ENCODE measurements at places on chromosomes 1 and 21.

GRCh38 chr1:186374303-186375151 lies 526 bp downstream of the TPR start:
- H3K36me3 ChIP-seq = peaks cover 42% of the 10 kb centered on the region
- peak overlapping the region; percentile 93 for H3K27ac ChIP-seq
- no peaks in the 10 kb centered on the region for H3K27me3 ChIP-seq
- DNase-seq = peak; percentile 21
- peaks cover 23% of the 10 kb centered on the region for H3K4me1 ChIP-seq

GRCh38 chr1:193700710-193701355 lies 514.4 kb upstream of the B3GALT2 start:
- H3K27me3 ChIP-seq = no peaks in the 10 kb centered on the region
- peaks cover 24% of the 10 kb centered on the region for H3K4me1 ChIP-seq
- H3K4me3 ChIP-seq = peak overlapping the region; percentile 5
- H3K36me3 ChIP-seq = peaks cover 5% of the 10 kb centered on the region
- no peak for DNase-seq

- H3K27me3 ChIP-seq = no peaks in the 10 kb centered on the region
- no peaks in the 10 kb centered on the region for H3K36me3 ChIP-seq
- H3K27ac ChIP-seq = no peak overlapping the region
- peaks cover 7% of the 10 kb centered on the region for H3K4me1 ChIP-seq
Observed at GRCh38 chr1:86114816-86115400, 41.7 kb downstream of the COL24A1 start.

GRCh38 chr1:200217703-200218102 lies 190.2 kb downstream of the NR5A2 start:
- peak overlapping the region; percentile 17 for H3K27ac ChIP-seq
- H3K4me1 ChIP-seq = peaks cover 9% of the 10 kb centered on the region
- no peaks in the 10 kb centered on the region for H3K36me3 ChIP-seq
- no peak overlapping the region for H3K4me3 ChIP-seq
- DNase-seq = no peak
- peaks cover 3% of the 10 kb centered on the region for H3K27me3 ChIP-seq

- no peak for DNase-seq
- peaks cover 25% of the 10 kb centered on the region for H3K36me3 ChIP-seq
- H3K27ac ChIP-seq = peak overlapping the region; percentile 94
Observed at GRCh38 chr1:153533689-153534201, 2.0 kb downstream of the S100A6 start.

- H3K27me3 ChIP-seq = peaks cover 6% of the 10 kb centered on the region
- no peak overlapping the region for H3K4me3 ChIP-seq
- peak; percentile 16 for DNase-seq
- no peak overlapping the region for H3K27ac ChIP-seq
- H3K4me1 ChIP-seq = peaks cover 3% of the 10 kb centered on the region
Observed at GRCh38 chr1:171877701-171878100, 36.4 kb downstream of the DNM3 start.

DNA sequence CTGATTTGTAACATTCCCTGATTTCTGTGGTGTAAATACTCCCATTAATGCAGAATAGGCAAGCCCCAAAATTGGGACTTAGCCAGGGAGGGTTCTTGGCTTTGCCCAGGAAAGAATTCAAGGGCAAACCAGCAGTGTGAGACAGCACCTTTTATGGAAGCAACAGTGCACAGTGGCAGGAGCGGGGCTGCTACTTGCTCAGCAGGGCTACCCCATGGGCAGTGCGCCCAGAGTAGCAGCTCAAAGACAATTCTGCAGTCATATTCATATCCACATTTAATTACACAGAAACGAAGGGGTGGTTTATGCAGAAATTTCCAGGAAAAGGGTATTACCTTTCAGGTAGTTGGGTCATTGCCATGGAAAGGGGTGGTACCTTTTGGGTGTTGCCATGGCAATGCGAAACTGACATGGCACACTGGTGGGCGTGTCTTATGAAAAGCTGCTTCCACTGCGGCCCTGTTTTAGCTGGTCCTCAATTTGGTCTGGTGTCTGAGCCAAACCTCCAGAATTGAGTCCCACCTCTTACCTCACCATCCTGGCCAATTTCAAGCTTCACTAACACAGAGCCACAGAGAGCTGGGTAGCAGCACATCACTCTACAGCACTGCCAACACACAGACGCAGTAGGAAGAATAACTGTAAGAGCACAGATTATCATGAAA lies 35.9 kb downstream of the FHAD1 start:
- no peaks in the 10 kb centered on the region for H3K4me1 ChIP-seq
- no peaks in the 10 kb centered on the region for H3K36me3 ChIP-seq
- H3K4me3 ChIP-seq = no peak overlapping the region
- H3K27me3 ChIP-seq = peaks cover 6% of the 10 kb centered on the region

GRCh38 chr1:43874716-43875115 lies 58.9 kb upstream of the ARTN start:
- no peak overlapping the region for H3K27ac ChIP-seq
- H3K4me1 ChIP-seq = no peaks in the 10 kb centered on the region
- no peaks in the 10 kb centered on the region for H3K27me3 ChIP-seq
- DNase-seq = no peak

DNA sequence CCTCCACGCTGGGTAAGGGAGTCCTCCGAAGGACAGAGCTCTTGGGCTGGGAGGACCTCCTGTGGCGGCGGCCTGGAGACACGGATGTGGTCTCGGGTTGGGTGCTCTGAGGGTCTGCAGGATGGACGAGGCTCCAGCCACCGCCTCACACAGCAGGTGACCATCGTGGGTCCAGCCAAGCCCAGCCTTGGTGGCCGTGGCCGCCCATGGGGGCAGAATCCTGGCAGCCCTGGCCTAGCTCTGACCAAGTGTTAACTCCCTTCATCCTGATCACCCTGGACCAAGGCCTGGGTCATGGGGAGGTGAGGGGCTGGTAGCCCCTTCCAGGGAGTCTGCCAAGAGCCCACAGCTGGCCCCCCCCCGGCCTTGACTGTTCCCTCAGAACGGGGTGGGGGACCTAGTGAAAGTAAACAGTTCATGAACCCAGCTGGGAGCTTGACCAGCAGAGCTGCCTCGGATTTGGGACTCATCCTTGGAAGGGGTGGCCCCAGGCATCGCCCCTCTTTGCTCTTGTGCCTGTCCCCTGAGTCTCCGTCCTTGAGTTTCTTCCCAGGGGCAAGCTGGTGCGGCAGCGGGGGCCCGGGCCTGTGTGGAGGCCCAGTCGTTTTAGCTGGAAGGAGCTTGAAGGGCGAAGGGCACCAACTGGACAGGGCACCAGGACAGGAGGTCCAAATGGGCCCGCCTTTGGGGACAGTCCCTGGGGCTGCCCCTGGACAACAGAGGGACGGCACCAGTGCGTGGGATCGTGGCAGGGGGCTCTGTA lies 17.8 kb downstream of the ARHGEF16 start:
- H3K4me3 ChIP-seq = no peak overlapping the region
- no peak overlapping the region for H3K27ac ChIP-seq
- no peaks in the 10 kb centered on the region for H3K4me1 ChIP-seq
- no peak for DNase-seq

- H3K27me3 ChIP-seq = no peaks in the 10 kb centered on the region
- DNase-seq = no peak
- peak overlapping the region; percentile 82 for H3K27ac ChIP-seq
- H3K36me3 ChIP-seq = peaks cover 13% of the 10 kb centered on the region
Observed at GRCh38 chr1:183580281-183580682, 10.0 kb downstream of the NCF2 start.

GRCh38 chr21:34907461-34908418 lies 141.4 kb downstream of the RUNX1 start:
- H3K4me1 ChIP-seq = peaks cover 41% of the 10 kb centered on the region
- H3K27ac ChIP-seq = no peak overlapping the region
- DNase-seq = no peak
- peak overlapping the region; percentile 2 for H3K4me3 ChIP-seq

DNA sequence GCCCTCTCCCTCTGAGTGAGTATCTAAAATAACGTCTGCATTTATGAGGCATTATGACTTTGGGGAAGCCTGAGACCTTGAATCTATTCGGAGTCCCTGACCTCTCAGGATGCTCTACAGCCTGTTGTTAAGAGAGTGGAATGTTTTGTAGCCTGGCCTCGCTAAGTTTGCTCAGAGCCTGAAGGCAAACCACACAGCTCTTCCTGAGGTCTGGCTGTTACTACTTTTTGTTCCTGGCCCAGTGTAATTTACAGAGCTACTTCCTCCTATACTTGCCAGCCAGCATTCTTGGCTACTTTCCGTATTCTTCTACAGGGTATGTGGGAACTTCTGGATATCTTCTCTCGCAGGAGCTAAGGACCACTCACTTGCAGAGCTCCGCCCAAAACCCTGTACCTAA lies 3.6 kb upstream of the ZMYM4 start:
- H3K27me3 ChIP-seq = peaks cover 5% of the 10 kb centered on the region
- peaks cover 8% of the 10 kb centered on the region for H3K36me3 ChIP-seq
- DNase-seq = no peak
- peaks cover 18% of the 10 kb centered on the region for H3K4me1 ChIP-seq

- DNase-seq = no peak
- peaks cover 9% of the 10 kb centered on the region for H3K4me1 ChIP-seq
- peaks cover 4% of the 10 kb centered on the region for H3K27me3 ChIP-seq
- H3K27ac ChIP-seq = no peak overlapping the region
- H3K36me3 ChIP-seq = no peaks in the 10 kb centered on the region
Observed at GRCh38 chr1:64822621-64823020, 77.7 kb downstream of the RAVER2 start.

GRCh38 chr1:202189001-202189790 lies 4.4 kb upstream of the LGR6 start:
- peaks cover 10% of the 10 kb centered on the region for H3K27me3 ChIP-seq
- H3K4me1 ChIP-seq = peaks cover 7% of the 10 kb centered on the region
- no peaks in the 10 kb centered on the region for H3K36me3 ChIP-seq
- H3K4me3 ChIP-seq = no peak overlapping the region
- no peak overlapping the region for H3K27ac ChIP-seq
- DNase-seq = peak; percentile 62

DNA sequence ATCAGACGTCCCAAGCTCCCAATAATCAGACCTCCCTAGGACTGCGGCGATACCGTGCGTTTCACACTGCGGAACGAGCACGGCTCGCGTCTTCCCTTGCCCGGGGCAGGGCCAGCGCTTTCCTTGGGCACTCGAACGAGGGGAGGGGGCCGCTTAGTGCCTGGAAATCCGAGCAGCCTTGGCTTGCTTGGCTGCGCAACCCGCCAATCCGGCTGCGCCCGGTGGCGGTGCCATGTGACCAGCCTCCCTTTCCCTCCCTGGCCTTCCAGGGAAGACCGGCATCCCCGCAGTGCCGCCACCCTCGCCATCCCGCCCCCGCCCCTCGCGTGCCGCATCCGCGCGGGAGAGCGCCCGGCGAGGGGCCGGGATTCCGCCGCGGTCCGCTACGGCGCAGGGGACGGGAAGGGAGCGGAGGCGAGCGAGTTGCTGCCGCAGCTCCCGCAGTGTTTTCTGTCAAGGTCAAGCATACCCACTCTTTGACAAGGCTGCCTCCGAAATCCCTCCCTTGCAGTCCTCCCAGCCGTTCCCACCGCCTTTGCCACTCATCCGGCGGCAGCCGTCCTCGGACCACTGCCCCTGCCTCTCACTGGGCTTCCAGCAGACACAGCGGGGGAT lies 8.3 kb upstream of the RNF19B start:
- peaks cover 13% of the 10 kb centered on the region for H3K27me3 ChIP-seq
- H3K4me3 ChIP-seq = peak overlapping the region; percentile 63
- DNase-seq = no peak
- peaks cover 2% of the 10 kb centered on the region for H3K36me3 ChIP-seq
- peaks cover 17% of the 10 kb centered on the region for H3K4me1 ChIP-seq

GRCh38 chr1:189605226-189605625 lies 872.4 kb downstream of the BRINP3 start:
- H3K4me1 ChIP-seq = no peaks in the 10 kb centered on the region
- no peaks in the 10 kb centered on the region for H3K27me3 ChIP-seq
- H3K36me3 ChIP-seq = no peaks in the 10 kb centered on the region

DNA sequence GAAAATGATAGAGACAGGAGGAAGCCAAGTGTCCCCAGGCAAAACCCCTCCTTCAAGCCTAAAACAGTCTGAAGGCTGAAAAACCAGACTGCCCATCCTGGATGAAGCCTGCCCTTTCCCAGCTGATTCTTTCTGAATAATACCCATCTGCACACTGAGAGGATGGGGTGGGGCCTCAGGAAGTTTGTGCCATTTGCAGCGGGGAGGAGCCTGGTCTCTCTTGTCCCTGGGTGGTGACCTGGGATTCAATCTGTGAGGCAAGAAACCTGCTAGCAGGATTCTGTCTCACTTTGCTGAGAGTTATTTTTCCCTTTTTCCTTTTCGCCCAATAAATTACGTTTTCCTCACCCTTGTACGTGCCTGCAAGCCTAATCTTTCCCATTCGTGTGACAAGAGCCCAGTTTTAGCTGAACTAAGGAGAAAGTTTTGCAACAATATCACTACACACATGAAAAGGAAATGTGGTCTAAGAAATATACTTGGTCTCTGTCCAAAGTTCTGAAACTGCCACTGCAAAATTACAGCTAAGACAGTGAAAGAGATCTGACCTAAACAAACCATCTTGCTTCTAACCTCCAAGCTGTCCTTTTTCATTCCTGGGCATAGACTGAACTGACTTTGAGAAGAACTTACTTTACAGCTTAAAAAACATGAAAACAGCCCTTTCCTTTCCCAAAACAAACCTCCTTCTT lies 105.0 kb downstream of the COP1 start:
- H3K4me3 ChIP-seq = no peak overlapping the region
- no peak overlapping the region for H3K27ac ChIP-seq

GRCh38 chr1:4153571-4153970 lies 253.5 kb upstream of the C1orf174 start:
- H3K27ac ChIP-seq = no peak overlapping the region
- no peak overlapping the region for H3K4me3 ChIP-seq
- H3K36me3 ChIP-seq = no peaks in the 10 kb centered on the region

GRCh38 chr1:30612536-30613065 lies 110.8 kb downstream of the MATN1 start:
- no peak overlapping the region for H3K27ac ChIP-seq
- H3K36me3 ChIP-seq = no peaks in the 10 kb centered on the region
- no peaks in the 10 kb centered on the region for H3K4me1 ChIP-seq
- no peak for DNase-seq
- no peak overlapping the region for H3K4me3 ChIP-seq
- peaks cover 3% of the 10 kb centered on the region for H3K27me3 ChIP-seq

- peaks cover 62% of the 10 kb centered on the region for H3K4me1 ChIP-seq
- H3K36me3 ChIP-seq = peaks cover 65% of the 10 kb centered on the region
- no peaks in the 10 kb centered on the region for H3K27me3 ChIP-seq
- no peak for DNase-seq
- H3K27ac ChIP-seq = peak overlapping the region; percentile 99
- H3K4me3 ChIP-seq = no peak overlapping the region
Observed at GRCh38 chr1:44806025-44806703, 987 bp downstream of the DYNLT4 start.

Data from T-helper 2 cell treated with Interferon-gamma antibody and Interleukin-4, amounts not matched to agents 5 μg/mL and 100 μg/mL, for 36 hours (primary cell).